ENCODE measurements at places on chromosomes 5 and 9.

GRCh38 chr9:91711755-91712601 is 238.1 kb downstream of the ROR2 start:
- DNase-seq: no peak

- DNase-seq: no peak
Measured at GRCh38 chr5:35899800-35900199, 38.6 kb downstream of the CAPSL start.

DNA sequence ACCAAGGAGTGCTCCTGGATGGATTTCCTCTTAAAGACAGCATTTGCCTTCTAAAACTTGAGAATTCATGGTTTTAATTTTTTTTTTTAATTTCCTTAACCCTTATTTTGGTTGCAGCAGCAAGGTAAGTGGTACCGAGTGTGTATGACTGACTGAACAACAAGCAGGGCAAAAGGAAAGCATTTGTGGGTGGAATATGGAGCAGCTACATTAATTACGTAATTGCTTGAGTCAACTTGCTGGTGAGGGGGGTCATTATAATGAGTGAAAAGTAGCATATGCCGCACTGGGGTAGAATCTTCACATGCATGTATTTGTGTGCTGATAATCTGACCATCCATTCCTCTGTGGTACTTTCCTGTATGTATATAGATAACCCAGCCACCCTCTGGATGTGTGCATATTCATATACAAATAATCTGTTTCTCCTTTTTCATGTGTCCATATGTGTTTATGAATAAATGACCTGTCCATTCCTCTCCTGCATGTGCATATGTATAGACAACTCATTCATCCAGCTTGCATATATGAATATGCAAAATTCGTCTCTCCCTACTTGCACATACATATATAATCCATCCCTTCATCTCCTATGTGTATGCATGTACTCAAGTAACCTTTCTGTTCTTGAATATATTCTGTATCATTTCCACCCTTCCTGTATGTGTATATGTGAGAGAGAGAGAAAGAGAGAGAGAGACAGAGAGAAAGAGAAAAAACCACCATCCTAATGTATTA is 147.5 kb upstream of the RUSC2 start:
- DNase-seq: no peak

DNA sequence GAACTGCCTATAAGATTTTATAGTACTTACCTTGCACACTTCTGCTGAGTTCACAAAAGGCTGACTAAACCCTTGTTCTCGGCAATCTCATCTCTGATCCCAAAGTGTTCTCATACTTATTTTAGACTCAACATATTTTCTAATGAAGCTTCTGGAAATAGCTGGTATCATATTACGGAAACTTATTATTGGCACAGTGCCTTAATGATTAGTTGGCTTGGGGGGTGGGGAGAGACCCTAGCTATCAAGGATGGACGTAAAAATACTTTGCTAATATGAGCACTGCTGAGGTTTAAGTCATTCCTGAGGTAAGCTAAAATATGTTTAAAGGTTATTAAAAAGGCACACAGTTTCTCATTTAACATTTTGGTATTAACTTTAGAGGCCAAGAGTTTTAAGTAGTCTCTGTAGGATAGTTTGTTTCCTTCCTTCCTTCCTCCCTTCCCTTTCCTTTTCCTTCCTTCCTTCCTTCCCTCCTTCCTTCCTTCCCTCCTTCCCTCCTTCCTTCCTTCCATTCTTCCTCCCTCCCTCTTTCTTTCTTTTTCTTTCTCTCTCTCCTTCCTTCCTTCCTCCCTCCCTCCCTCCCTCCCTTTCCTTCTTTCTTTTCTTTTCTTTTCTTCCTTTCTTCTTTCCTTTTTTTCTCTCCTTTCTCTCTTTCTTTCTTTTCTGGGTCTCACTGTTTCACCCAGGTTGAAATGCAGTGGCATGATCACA is 31.5 kb downstream of the ZSWIM6 start:
- no peak for DNase-seq

DNA sequence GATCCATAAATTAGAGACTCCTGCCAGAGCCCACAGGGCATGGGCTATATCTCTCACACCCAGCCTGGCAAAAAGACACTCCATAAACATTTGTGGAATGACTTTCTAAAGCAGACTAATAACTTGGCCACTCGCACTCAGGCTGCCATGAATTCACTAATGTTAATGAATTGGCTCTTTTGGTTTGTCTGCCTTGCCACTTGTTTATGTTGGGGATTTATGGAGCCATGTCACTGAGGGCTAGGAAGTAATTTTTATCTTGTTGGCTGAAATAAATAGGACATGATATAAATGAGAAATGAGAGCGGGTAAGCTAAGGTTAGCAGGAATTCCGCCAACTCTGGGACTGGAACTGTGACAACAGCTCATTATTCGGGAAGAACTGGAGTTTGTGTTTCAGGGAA is 55.2 kb downstream of the DROSHA start:
- DNase-seq: no peak

DNA sequence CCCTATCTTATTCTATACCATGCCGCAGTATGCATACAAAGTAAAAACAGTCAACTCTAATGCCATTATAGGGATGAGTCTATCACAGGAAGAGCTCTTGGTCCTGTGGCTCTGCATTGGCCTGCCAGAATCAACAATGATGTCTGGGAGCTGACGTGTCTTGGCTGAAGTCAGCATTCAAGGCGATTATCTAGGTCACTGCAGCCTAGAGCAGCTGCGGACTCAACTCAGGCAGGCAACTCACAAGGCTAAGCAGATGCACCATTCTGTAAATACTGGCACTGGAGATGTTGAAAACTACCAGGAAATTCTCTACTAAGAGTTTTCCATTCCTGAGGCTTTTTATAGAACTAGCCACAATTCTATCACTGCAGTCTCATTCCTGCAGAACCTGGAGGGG is 13.3 kb downstream of the SPATA9 start:
- no peak for DNase-seq

GRCh38 chr5:178869577-178869976 is 9.8 kb downstream of the ZNF354B start:
- no peak for DNase-seq

GRCh38 chr5:167061695-167062094 is 1229.8 kb upstream of the WWC1 start:
- DNase-seq: no peak

DNA sequence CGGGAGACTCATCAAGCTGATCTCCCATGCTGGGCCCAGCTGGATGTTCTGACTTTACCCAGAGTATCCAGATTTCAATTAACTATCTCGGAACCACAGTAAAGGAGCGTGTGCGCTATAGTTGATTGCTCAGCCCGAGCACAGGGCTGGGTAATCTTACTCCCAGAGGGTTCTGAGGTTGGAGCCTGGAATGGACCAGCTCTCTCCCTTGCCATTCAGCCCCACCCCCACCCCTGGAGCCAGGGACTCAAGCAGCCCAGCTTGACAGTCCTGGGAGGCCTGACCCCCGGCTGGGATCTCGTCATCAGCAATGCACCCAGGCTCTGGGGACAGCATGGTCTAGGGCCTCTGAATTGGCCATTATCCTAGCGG is 23.7 kb upstream of the PTGES start:
- DNase-seq: no peak

DNA sequence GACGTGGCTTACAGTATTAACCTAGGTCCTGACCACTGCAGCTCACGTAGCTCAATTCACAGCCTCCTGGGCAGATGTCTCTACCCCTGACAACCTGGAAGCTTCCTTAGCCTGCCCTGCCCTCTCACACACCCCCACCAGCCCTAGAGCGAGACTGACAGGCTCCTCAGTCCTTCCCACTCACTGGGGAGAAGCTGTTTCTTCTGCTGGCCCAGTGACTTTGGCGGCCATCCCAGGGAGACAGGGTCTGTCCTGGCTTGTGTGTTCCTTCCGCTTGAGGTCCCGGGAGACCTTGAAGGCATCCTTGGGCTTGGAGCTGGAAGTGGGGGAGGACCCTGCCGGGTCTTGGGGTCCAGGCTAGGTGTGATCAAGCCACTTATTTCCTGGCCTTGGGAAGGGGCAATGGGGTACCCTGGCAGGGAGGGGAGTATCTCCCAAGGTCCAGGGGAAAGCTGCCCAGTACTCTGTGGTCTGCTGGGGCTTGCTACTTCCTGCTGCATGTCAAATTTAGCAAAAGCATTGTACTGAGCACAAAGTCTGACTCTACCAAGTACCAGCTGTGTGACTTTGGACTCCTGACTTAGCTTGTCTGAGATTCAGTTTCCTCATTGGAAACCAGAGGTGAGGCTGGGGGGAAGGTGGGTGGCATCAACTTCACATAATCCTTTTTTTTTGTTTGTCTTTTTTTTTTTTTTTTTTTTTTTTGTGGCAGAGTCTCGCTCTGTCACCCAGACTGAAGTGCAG is 1.9 kb downstream of the MIGA2 start:
- DNase-seq: no peak

DNA sequence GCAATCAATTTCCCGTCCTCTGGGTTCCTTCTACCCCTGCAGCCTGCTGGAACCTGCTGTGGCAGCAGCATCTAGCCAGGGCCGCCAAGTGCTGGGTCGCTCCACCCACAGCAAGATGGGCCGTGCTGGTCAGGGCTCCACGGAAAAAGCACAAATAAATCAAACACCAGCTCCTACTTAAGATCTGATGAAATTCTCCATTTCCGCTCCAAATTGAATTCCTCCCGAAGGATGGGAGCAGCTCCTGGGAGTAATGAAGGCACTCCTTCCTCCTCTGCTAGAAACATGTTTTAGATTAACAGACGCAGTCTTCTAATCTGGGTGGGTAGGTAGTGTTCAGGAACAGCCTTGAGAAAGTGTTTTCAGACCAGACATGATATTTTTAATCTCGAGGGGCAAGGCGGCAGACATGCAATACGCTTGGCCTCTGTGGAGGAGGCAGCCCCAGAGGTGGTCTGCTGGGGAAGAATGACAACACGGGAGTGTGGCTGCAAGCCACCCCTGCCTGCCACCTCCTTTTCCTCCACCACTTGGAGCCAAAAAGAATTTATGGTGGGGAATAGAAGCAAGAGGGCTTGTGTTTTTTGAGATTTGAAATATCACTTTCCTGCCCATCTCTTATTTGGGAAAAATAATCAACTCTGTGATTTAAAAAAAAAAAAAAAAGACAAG is 194.1 kb downstream of the AOPEP start:
- DNase-seq: no peak

GRCh38 chr5:110963495-110963894 is 108.0 kb upstream of the TSLP start:
- DNase-seq: no peak
